ENCODE measurements at places on chromosomes 6 and 20. TPM values are rescaled to one million over a fixed set of nuclear protein-coding genes. Genes with fewer than 3 reads are reported as not detected.

The HSPA1L gene
- polyA plus RNA-seq = 1.6 TPM

The MAP7 gene
- polyA plus RNA-seq = 0.15 TPM

The SNPH gene
- polyA plus RNA-seq = 6.3 TPM

GRCh38 chr6:77173472-77174074, 289.7 kb downstream of the HTR1B start:
- H3K36me3 ChIP-seq = no peaks in the 10 kb centered on the region
- no peaks in the 10 kb centered on the region for H3K27me3 ChIP-seq
- DNase-seq = no peak

- no peak for DNase-seq
- peak overlapping the region; percentile 63 for H3K27ac ChIP-seq
- H3K4me3 ChIP-seq = peak overlapping the region; percentile 100
- H3K36me3 ChIP-seq = peaks cover 19% of the 10 kb centered on the region
These were observed 1.9 kb upstream of the ZBTB9 start for GRCh38 chr6:33452496-33452895.

The CST1 gene
- polyA plus RNA-seq = not detected

DNA sequence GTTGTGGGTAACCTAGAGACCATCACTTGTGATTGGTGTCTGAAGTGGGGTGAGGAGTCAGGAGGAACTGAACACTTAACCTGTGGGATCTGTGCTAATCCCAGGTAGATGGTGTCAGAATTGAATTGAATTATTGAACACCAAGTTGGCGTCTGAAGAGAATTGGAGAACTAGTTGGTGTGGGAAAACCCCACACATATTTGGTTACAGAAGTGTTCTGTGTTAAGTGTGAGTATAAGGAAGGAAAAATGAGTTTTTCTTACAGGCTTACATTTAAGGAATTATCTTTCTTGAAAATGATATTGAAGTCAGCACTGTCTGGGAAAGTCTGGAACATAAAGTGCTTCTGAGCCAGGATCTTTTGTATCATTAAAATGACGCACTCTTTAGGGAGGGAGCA, 182.9 kb upstream of the ECI2 start:
- H3K4me1 ChIP-seq = no peaks in the 10 kb centered on the region
- DNase-seq = no peak
- H3K36me3 ChIP-seq = no peaks in the 10 kb centered on the region
- H3K27me3 ChIP-seq = peaks cover 14% of the 10 kb centered on the region
- H3K4me3 ChIP-seq = no peak overlapping the region
- no peak overlapping the region for H3K27ac ChIP-seq

- DNase-seq = no peak
- no peak overlapping the region for H3K4me3 ChIP-seq
- no peaks in the 10 kb centered on the region for H3K4me1 ChIP-seq
- H3K27me3 ChIP-seq = no peaks in the 10 kb centered on the region
- H3K27ac ChIP-seq = no peak overlapping the region
These were observed 201.2 kb downstream of the FOXC1 start for GRCh38 chr6:1810880-1811279.

DNA sequence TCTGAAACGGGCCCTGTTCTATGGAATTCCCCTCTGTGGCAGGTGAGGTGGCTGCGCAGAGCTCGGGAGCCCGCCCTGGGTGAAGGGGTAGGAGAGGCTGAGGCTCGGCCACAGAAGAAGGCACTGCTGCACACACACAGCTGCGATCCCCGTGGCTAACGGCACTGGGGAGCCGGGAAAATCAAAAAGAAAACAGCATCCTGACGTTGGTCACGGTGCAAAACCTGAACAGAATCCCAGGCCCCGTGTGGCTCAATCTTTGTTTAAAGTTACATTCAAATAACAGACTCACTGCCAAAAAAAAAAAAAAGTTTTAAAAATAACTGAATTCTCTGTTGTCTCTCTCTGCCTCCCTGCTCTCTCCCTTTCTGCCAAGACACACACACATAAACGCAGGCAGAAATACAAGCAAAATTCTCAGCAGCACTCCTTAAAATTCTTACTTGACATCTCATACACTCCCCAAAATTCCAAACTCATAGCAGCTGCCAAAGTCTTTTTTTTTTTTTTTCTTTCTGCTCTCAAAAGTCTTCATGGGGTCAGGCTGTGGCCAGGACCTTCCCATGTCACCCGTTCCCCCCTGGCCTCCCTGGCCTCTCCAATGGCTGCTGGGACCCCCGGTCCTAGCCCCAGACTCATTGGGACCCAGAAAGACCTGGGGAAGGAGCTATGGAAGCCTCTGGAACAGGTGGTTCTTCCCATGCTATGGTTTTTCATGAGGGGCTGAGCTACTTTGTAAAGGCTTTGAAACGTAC, 248.8 kb downstream of the TTLL2 start:
- H3K36me3 ChIP-seq = no peaks in the 10 kb centered on the region
- no peak for DNase-seq
- no peak overlapping the region for H3K27ac ChIP-seq

GRCh38 chr6:139962654-139963347, 588.4 kb upstream of the CITED2 start:
- no peak for DNase-seq
- H3K4me3 ChIP-seq = no peak overlapping the region
- H3K27ac ChIP-seq = no peak overlapping the region
- no peaks in the 10 kb centered on the region for H3K27me3 ChIP-seq
- no peaks in the 10 kb centered on the region for H3K36me3 ChIP-seq

DNA sequence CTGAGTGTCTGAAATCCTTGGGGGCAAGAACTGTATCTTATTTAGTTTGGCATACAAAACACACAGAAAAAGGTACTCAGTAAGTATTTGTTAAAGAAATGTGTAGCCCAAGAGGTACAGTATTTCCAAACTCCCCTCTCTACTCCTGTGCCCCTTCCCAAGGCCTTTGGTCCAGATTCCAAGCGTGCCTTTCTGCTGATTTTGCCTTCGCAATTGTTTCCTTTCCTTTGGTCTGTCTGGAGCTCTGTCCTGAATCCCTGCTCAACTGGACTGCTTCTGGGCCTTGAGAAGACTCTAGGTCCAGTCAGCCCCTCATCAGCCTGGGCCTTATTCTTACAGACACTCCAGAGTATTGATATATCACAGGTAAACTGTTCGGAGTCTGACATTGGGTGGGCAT, 122.2 kb upstream of the SYNCRIP start:
- H3K4me3 ChIP-seq = no peak overlapping the region
- peaks cover 53% of the 10 kb centered on the region for H3K27me3 ChIP-seq
- no peaks in the 10 kb centered on the region for H3K36me3 ChIP-seq

- H3K27ac ChIP-seq = no peak overlapping the region
- H3K4me3 ChIP-seq = no peak overlapping the region
- DNase-seq = no peak
- H3K4me1 ChIP-seq = no peaks in the 10 kb centered on the region
These were observed 192.5 kb upstream of the MAN1A1 start for GRCh38 chr6:119542037-119542436.

The IL17A gene
- polyA plus RNA-seq = not detected

DNA sequence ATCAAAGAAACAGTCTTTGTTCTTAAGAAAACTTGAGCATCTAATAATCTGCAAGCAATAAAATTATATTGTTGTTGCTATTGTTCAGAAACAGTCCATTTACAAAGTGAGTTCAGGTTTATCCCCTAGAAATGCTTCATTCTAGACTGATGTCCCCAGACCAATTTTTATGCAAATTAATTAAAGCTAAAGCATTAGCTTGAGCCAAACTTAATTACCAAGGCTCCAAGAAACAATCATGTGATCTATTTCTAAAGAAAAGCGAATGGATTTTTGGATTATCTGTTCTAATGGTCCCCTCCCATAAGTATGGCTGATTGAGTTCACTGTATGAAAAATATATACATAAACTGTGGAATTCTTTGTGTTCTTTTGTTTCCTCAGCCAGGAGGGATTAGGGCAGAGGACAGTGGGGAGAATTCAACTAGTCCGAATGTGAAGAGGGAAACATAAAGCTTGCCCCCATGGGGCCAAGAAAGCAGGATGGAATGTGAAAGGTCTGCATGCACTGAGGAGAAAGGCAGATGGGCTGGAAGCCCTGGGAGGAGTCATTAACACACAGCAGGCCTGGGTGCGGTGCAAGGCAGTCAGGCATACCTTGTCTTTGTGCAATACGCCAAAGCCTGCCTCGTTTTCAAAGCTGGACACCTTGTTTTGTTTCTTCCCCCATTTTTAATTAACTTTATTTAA, 597.1 kb downstream of the KIF16B start:
- no peak overlapping the region for H3K27ac ChIP-seq
- no peak for DNase-seq
- H3K27me3 ChIP-seq = no peaks in the 10 kb centered on the region
- no peaks in the 10 kb centered on the region for H3K36me3 ChIP-seq
- H3K4me1 ChIP-seq = no peaks in the 10 kb centered on the region
- no peak overlapping the region for H3K4me3 ChIP-seq

The SNRNP48 gene
- 13.7 TPM for polyA plus RNA-seq

- peaks cover 11% of the 10 kb centered on the region for H3K4me1 ChIP-seq
- no peaks in the 10 kb centered on the region for H3K27me3 ChIP-seq
- H3K36me3 ChIP-seq = peaks cover 12% of the 10 kb centered on the region
- H3K27ac ChIP-seq = peak overlapping the region; percentile 23
These were observed 36.1 kb downstream of the PHF20 start for GRCh38 chr20:35807877-35808276.

GRCh38 chr6:33822575-33823395, 19.0 kb upstream of the MLN start:
- DNase-seq = no peak
- H3K4me3 ChIP-seq = no peak overlapping the region
- H3K4me1 ChIP-seq = peaks cover 5% of the 10 kb centered on the region
- no peak overlapping the region for H3K27ac ChIP-seq
- no peaks in the 10 kb centered on the region for H3K36me3 ChIP-seq

DNA sequence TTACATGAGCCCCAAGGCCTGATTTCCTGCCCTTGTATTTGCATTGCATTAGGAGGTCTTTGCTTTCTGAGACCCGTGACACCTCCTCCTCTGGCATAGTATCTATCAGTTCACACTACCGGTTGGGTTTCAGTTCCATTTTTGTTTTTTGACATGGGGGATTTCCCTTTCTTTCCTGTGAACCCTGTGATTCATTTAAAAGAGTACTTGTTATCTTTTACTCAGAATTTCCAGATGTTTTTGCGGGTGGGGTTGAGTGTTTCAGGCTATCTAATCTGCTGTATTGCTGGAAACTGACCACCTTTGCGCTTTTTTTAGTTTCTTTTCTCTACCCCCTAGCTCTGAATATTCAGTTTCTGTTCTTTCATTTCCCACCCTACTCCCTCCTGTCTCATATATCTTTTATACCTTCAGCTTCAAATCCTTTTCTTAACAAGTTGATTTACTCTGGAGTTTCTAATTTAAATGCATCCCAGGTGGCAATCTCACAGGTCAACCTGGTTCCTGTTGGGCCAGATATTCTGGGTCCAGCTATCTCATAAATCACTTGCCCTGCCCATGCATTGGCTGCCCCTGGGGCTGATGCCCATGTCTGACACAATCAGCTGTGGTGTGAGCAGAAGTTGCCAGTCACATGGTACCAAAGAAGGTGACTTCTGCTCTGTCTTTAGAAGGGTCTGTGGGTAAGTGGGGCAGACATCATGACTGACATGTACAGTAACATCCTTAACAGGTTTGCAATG, 14.3 kb upstream of the NCOA3 start:
- H3K36me3 ChIP-seq = no peaks in the 10 kb centered on the region
- H3K4me1 ChIP-seq = peaks cover 13% of the 10 kb centered on the region
- no peaks in the 10 kb centered on the region for H3K27me3 ChIP-seq
- H3K27ac ChIP-seq = peak overlapping the region; percentile 81

DNA sequence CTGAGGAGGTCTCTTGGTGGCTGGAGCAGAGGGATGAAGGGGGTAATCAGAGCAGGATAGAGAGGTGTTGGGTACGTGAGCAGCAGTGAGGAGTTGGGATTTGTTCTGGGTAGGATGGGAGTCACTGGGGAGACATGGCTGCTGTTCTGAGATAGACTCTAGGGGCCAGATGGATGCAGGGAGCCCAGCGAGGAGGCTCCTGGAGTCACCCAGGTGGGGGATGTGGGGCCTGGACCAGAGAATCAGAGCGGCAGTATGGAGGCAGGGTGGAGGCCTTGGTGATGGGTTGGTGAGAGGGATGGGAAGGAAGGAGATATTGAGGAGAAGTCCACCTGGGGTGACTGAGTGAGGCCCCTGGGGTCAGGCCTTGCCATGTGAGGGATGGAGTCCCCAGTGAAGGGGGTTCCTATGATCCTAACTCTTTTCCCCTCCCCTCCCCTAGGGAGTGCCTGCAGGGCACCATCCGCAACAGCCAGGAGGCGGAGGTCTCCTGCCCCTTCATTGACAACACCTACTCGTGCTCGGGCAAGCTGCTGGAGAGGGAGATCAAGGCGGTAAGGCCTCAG, 13.7 kb downstream of the RBCK1 start:
- no peak for DNase-seq
- no peak overlapping the region for H3K4me3 ChIP-seq
- peaks cover 22% of the 10 kb centered on the region for H3K36me3 ChIP-seq
- H3K4me1 ChIP-seq = peaks cover 9% of the 10 kb centered on the region
- H3K27ac ChIP-seq = peak overlapping the region; percentile 92
- no peaks in the 10 kb centered on the region for H3K27me3 ChIP-seq

The FAM184A gene
- 2.2 TPM for polyA plus RNA-seq

DNA sequence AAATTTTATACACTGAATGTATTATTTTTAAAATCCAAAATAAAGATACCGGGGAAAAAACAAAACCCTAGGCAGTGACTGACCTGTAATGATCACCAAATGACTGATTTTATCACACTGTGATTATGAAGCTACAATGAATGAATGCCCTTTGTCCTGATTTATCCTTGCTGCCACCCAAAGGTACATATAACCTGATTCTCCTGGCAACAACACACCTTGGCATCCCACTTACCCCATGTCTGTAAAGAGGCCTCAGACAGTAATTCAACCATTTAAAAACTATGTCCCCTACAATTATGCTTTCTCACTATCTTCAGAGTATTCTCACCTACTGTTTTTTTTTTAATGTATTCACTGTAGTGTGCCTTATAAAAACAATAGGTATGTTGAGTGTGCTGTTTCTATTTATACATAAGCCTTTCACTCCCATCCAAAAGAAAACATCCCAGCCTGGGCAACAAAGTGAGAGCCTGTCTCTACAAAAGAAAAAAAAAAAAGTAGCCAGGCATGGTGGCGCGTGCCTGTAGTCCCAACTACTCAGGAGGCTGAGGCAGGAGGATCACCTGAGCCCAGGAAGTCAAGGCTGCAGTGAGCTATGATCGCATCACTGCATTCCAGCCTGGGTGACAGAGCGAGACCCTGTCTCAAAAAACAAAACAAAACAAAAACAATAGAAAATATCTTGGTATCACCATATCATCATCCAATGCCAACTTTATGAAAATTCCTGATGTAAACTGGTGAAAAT, 21.7 kb downstream of the B4GALT5 start:
- H3K36me3 ChIP-seq = no peaks in the 10 kb centered on the region
- H3K27me3 ChIP-seq = no peaks in the 10 kb centered on the region
- H3K27ac ChIP-seq = no peak overlapping the region
